CD4-positive, alpha-beta T cell treated with Interleukin-1 beta for 1 hour (primary cell): ENCODE measurements at places on chromosomes 12 and 14.

GRCh38 chr14:100621806-100622205 is 34.6 kb upstream of the BEGAIN start:
- no peak for DNase-seq

- no peak for DNase-seq
Measured at GRCh38 chr12:951176-951575, 1.7 kb upstream of the RAD52 start.

DNA sequence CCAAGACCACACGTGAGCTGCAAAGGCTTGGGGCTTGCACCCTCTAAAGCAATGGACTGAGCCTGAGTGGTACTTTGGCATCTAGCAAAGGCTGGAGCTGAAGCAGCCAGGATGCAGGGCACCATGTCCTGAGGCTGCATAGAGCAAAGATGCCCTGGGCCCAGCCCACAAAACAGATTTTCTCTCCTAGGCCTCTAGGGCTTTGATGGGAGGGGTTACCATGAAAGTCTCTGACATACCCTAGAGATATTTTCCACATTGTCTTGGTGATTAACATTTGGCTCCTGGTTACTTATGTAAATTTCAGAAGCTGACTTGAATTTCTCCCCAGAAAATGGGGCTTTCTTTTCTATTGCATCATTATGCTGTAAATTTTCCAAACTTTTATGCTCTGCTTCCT is 438.3 kb downstream of the SLC16A7 start:
- DNase-seq: no peak

DNA sequence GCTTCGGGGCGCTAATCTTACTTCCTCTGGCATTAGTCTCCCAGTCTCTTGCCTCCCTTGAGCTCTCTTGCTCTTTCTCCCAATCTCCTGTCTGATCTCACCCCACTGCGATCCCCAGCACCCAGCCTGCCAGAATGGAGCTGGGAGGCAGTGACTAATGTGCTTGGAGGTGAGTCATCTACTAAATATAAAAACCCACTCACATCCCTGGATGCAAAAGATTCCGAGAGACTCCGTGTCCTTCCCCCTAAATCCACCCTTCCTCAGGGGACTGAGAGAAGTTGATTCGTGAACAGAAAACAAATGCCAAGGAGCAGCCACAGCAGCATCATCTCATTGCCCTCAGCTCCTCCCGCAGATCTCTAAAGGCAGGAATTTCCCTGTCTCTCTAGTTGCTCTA is 45.7 kb upstream of the KCNA5 start:
- DNase-seq: no peak

DNA sequence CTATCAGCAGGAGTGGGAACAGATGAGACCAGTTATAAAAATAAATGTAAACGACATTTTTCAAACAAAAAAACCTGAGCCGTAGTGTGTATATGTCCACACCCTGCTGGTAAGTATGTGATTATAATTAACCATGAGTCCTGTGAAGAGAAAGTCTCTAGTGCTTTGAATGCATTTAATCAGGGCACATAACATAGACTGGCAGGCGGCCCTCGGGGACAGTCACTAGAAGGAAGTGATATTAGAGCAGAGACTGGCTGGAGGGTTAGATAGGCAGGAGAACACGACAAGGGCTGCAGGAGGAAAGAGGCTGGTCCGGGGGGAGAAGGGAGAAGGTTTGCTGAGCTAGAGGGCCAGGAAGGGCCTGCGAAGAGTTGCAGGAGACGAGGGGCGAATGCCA is 23.8 kb upstream of the ELK3 start:
- no peak for DNase-seq

- DNase-seq: no peak
Measured at GRCh38 chr12:4979737-4980136, 63.9 kb upstream of the KCNA5 start.

DNA sequence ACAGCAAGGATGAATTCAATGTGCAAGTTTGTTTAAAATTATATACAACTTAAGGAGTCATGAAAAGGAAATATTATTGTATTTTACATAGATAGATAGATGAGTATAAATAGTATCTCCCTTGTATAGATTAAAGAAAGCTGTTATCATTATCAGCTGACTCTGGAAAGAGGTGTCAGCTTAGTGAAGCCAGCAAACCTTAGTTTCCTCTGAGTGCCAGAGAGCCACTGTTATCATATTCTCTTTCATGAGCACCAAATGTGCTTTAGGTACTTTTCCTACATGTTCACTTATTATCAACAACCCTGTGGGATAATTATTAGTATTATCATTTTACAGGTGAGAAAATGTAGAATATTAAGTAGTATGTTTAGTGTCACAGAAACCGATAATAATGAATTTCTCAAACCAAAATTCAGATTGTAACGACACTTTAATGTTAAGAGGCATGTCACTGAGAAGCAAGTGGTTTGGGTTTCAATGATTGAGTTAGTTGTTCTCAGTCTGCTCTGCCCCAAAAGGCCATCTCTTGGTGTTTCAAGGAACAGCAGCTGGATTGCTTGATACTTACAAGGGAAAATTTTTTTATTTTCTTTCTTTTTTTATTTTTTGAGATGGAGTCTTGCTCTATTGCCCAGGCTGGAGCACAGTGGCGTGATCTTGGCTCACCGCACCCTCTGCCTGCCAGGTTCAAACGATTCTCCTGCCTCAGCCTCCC is 53.7 kb downstream of the PLEKHA5 start:
- DNase-seq: no peak

DNA sequence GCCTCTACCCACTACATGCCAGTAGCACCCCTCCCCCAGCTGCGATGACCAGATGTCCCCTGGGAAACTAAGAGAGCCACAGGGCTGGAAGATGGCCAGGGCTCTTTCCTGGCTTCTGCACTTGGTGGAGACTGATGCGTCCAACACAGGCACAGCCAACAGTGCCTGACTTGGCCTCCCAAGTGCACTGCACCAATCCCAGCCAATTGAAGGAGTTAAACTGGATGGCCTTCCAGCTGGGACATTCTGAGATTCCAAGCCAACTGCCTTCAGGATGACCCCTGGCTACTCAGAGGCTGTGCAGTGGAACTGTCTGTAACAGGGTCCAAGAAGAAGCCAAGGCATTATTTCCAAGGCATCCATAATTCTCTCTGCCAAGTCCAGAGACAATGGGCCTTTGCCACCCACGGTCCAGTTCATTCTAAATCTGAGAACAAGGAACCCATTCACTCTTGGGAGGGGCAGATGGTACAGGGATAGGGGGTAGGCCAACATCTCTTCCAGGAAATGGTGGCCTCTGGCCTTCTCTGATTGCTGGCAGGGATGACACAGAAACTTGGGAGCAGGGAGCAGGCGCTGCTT is 35.2 kb downstream of the PRIMA1 start:
- DNase-seq: no peak

DNA sequence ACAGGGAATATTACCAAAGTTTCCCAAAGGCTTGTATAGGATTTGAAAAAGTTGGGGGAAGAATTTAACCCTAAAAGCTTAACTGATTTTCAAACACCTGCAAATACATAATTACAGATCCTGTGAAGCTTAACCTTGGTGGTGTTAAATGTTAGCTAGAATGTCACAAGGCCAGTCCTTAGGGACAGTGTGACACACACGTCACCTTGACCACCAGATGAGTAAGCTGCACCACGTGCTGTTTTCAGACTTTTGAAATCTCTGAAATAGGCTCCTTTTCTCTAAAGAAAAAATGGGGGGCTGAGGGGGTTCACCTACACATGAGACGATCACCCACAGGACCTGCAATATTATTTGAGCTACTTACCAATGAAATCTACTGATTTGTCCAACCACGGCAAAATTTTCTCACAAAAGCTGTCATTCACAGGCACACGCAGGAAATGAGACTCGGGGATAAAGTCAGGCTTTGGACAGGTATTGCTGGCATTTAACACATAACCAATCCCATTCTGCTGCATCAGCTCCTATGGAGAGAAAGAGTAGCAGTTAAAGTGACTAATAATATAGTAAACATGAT is 75.9 kb downstream of the DUSP16 start:
- no peak for DNase-seq

DNA sequence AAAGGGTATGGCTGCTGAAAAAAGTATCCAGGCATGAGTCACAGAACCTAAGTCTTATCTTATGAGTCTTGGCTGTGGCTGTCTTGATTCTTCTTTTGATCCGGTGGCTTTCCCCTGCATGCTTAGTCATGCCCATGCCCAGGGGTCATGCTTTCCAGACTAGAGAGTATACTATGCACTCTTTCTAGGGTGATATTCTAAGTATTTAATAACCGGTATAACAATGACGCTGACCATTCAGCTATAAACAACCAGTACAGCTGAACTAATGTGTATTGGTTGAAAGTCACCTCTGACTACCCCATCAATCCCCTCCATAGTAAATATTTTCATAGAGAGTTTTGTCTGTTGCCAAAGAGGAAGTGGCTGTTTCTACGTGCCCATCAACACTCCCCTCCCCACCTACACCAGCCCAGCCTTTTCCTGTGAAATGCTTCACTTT is 34.7 kb upstream of the NRXN3 start:
- DNase-seq: no peak

GRCh38 chr14:23076785-23077408 is 18.0 kb downstream of the ACIN1 start:
- no peak for DNase-seq

DNA sequence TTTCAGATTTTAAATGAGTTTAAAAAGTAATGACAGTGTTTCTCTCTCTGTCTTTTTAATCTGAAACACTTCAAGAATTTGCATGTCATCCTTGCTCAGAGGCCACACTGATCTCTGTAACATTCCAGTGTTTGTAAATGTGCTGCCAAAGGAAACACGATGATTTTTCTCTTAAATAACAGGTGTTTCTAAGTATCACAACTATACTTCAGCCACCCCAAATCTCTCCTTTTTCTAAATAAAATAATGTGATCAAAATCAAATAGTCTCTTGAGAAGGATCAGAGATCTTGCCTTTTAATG is 3.3 kb upstream of the GALC start:
- DNase-seq: no peak

DNA sequence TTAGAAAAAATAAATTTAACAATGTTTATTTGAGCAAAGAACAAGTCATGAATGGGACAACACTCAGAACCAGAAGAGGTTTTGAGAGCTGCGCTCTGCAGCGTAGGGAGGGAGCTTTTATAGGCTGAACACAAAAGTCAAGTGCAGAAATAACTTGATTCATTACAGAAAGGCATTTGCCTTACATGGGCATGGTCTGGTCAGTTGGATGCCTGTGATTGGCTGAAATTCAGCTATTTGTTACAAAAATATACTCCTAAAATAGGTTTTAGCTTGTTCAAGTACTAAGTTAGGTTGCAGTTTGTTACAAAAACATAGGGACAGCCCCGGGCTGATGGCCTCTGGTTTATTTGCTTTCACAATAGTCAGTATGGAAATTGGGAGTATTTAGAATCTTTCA is 118.0 kb downstream of the NUAK1 start:
- DNase-seq: no peak

DNA sequence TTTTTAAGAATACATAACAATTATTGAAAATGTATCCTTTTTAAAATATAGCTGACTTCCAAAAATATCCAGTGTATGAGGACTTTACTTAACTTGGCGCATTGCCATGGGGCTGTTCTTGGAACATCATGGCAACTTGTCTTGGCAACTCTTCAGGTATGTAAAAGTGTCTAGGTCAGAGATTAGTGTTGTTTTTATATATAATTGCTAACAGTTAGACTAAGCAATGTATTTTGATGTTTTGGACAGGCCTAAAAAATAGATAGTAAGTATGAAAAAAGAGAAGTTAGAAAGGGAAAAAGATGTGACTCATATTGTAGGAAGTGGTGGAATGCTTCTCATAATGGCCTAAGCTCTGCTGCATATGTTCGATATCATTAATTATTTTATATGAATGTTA is 70.9 kb downstream of the MON2 start:
- no peak for DNase-seq

- DNase-seq: no peak
Measured at GRCh38 chr12:99284161-99284560, 363.4 kb upstream of the GARIN6 start.

DNA sequence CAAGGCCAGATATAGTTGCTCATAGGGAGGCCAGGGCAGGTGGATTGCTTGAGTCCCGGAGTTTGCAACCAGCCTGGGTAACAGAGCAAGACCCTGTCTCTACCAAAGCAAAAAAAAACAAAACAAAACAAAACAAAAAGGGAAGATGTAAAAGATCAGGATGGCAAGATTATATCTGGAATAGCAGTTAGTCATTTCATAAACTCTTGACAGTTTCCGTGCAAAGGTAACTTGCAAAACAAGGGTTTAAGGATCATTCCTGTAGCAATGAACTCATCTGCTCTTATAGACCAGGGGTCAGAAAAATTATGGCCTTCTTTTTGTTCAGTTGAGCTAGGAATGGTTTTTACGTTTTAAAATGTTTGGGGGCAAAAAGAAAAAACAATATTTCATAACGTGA is 29.6 kb downstream of the GIT2 start:
- no peak for DNase-seq

DNA sequence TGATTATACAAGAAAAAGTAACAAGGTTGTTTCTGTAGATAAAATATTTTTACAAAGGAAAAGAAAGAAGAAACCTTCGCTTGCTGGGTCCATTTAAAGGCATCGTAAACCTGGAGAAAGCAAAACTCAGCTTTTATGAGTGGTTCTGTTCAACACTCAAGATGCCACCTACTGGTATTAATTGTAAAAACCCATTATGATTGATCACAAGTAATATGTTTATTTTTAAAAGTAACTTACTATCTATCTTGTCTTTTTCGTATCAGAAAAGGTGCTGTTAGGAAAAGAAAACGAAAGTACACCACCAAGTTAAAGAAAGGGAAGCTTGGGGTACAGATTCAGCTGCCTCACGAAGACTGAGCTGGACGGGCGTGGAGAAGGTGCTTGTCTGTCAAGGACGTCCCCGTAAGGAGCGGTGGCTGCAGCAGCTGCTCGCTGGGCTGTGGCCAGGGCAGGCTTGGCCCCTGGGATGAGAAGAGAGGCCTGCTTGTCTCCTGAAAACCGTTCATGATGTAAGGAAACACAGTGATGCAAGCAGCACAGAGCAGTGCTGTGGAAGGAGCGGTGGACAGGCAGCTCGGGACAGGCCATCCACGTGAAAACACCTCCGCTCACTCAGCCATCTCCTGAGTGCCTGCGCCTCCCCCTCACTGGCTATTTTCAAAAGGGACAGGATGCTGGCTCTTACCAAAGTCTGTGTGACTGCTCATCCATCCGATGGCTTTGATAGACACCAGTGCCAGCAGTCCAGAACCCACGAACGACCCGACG is 25.0 kb downstream of the SLC15A4 start:
- DNase-seq: no peak

DNA sequence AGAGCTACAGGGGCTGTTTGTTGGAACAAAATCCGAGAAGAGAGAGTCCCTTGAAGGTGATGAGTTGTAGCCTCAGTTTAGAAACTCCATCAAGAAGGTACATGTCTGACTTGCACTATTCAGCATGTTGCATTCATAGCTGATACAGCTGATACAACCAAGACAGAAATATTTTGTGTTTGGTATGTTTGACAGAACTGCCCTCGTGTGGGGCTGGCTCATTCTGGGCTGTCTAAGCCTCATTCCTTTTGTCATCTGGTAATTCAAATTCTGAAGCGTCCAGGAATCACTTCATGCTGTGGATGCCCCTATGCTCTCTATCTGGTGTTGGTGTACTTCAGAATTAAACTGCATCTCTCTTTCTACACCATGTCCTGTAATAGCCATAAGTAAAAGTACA is 126.3 kb downstream of the ANO6 start:
- no peak for DNase-seq

GRCh38 chr12:100753837-100754236 is 40.7 kb upstream of the ANO4 start:
- DNase-seq: no peak

- DNase-seq: no peak
Measured at GRCh38 chr14:66572826-66573225, 64.9 kb downstream of the GPHN start.

GRCh38 chr12:17206553-17206952 is 600.6 kb upstream of the LMO3 start:
- no peak for DNase-seq
